ENCODE measurements at places on chromosomes 5 and 9.

- no peak for DNase-seq
Measured at GRCh38 chr9:81776390-81776789, 87.0 kb upstream of the TLE1 start.

- DNase-seq = no peak
Measured at GRCh38 chr9:95864852-95865580, 10.5 kb upstream of the ERCC6L2 start.

GRCh38 chr5:90875456-90875855 lies 316.9 kb downstream of the ADGRV1 start:
- DNase-seq = no peak

- DNase-seq = no peak
Measured at GRCh38 chr5:120576588-120576987, 112.5 kb downstream of the PRR16 start.

DNA sequence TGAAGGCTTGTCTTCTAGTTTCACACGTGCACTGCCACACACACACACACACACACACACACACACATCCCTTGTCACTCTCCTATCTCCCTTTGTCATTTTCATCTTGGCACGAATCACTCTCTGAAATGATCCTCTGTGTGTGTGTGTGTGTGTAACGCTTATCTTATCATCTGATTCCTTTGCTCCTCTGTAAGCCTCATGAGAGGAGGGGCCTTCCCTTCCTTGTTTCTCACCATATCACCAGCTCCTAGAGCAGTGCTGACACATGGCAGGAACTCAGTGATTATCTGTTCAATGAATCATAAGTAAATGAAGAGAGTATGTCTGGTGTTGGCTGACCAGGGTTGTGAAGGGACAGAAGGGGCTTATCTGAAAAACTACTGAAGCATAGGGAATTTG lies 53.3 kb downstream of the PDE4D start:
- DNase-seq = no peak

- DNase-seq = no peak
Measured at GRCh38 chr5:77645995-77646639, 7.6 kb upstream of the OTP start.

- DNase-seq = no peak
Measured at GRCh38 chr5:52909192-52909591, 80.0 kb upstream of the ITGA2 start.

- DNase-seq = no peak
Measured at GRCh38 chr5:167573370-167574127, 717.9 kb upstream of the WWC1 start.

DNA sequence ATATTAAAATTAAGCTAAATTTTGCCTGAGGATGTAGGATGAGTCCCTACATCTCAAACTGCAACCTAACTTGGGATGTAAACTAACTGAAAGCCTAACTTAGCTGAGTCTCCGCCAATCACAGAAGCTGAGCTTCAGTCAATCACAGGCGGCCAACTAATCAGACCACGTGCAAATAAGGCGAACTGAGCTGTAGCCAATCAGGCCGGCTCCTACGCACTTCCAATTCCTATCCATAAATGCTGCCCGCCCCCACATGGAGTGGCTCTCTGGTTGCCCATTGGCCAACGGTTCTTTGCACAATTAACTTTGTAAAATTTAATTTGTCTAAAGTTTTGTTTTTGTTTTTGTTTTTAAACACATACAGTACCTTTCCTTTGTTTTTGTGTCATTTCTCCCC lies 13.9 kb upstream of the GPX8 start:
- DNase-seq = no peak

DNA sequence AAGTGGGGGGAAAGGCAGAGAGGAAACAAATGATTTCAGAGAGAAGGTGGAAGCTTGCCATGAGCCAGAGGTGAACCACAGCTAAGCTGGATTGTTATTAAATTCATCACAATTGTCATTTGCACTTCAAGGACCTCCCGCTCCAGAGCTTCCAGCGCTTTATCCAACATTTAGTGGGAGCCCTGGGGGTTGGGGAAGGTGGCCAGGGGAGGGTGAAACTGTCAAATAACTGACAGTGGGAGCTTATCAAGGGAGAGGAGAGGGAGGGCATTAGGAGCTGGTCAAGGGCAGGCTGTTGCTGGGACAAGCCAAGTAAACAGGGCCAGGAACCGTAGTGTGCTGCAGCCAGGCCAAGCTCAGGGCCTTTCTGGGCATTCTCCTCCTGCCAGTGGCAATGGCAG lies 71.5 kb downstream of the SIL1 start:
- no peak for DNase-seq

GRCh38 chr5:129079496-129079895 lies 15.1 kb upstream of the ISOC1 start:
- DNase-seq = no peak

DNA sequence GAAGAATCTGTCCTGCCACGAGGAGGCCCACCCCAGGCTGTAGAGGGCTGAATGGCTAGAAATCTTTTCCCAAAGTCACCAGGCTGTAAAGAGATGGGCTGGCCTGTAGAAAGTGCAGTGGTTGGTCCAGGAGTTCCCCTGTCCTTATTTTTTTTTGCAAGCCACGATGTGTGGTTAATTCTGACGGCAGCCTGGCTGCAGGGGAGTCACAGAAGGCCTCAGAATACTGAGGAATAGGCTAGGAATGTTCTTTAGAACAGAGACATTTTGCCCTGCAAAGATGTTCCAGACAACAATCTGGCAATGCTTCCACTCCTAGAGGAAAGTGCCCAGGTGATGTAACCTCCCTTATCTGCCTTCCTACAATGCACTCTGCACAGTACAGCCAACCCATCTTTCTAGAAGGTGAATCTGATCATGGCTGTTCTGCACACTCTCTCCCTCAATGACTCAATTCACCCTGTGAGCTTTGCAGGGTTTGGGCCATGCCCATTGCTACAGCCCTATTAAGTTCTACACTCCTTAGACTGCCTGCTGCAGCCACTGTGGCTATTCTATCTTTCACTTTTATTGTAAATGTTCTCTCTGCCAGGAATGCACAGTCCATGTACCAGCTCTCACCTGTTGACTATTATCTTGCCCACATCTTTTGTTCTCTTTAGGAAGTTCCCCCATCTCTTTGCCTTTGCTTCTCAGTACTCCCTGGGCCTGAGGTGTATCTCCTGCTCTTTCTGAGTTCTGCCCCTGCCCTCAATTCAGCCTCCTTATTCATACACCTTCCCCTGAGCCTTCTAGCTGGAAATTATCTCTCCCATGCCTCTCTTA lies 377.8 kb upstream of the CLINT1 start:
- DNase-seq = no peak

GRCh38 chr5:6107675-6108539 lies 270.4 kb downstream of the MED10 start:
- DNase-seq = no peak

- no peak for DNase-seq
Measured at GRCh38 chr9:134783699-134784039, 96.9 kb upstream of the FCN2 start.

- no peak for DNase-seq
Measured at GRCh38 chr5:170287532-170287931, 10.0 kb downstream of the LCP2 start.

- DNase-seq = no peak
Measured at GRCh38 chr9:131396626-131397025, 2.7 kb downstream of the PRRC2B start.

GRCh38 chr9:114930056-114930812 lies at the start of gene TNFSF8:
Gene TNFSF8, minus strand, starts transcription at chr9:114930591. Its CDS starts 288 bp downstream, at chr9:114930303.
- DNase-seq = peak; percentile 11

GRCh38 chr5:60810438-60811085 lies 33.5 kb downstream of the ELOVL7 start:
- DNase-seq = no peak

DNA sequence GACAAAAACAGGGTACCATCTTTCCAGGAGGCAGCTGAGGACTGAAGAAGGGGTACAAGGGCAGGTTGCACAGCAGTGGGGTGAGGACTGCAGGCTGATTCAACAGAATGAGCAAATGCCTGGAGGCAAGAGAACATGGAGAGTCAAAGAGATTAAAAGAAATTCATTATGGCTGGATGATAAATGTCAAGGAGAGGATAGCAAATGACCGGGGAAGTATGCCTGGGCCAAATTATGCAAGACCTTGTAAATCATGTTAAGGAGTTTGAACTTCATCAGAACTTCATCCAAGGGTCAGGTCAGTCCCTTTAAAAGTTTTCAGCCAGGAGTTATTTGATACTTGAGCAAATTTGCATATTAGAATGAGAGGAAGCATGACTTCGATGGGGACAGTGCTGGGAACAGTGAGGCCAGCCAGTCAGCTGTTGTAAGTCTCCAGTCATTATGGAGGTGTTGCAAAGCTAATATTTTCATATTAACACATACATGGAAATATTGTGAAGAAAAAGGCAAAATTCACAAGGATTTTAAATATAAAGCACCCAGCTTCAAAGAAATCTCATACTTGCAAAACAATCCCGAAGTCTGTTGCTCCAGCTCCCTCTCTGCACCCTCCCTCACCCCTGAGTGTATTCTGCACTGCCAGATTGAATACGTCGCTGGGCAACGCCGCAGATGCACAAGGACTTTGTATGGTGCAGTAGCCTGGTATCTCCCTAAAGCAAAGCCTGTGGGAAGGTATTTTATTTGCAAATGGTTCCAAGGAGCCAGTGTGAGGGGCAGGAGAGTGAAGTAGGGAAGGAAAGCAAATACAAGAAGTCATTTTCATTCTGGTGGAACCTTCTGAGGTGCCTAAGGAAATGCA lies 509.8 kb upstream of the TLE4 start:
- DNase-seq = no peak
